ENCODE measurements at places on chromosomes 16 and 17. TPM values are rescaled to one million over a fixed set of nuclear protein-coding genes. Genes with fewer than 3 reads are reported as not detected.

Gene CTF1
- total RNA-seq, result 0.33 TPM

DNA sequence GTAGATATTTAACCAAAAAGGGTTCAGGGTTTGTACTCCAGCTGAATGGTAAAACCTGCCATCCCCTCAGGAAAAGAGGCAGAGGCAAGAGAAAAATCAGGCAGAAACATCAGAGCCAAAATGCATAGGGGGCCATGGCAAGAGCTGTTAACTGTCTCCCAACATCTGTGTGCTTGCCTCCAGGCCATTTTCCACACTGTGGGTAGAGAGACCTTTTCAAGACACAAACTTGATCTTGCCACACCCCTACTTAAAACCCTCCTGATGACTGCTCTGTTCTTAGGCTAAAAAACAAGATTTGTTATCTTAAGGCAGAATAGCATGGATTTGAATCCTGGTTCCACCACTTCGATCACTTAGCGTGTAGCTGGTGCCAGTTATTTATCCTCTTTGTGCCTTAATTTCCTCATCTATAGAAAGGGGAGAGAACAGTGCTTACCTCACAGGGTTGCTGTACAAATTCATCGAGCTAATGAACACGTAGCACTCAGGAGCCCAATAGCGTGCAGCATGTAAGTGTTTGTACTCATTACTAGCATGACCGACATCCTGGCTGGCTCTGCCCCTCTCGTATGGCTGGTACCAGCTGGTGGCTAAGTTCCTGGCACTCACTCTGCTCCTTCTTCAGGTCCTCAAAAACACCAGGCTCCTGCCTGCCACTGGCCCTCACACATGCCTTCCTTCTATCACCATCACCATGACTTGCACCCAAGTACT, 25.8 kb downstream of the STAT3 start:
- no peak for DNase-seq

- DNase-seq, result peak; percentile 71
These were observed 1.2 kb downstream of the HCRT start for GRCh38 chr17:42183741-42184711.

GRCh38 chr16:15572329-15573001, 70.5 kb downstream of the MARF1 start:
- no peak for DNase-seq

Gene ABCC11
- not detected for total RNA-seq

DNA sequence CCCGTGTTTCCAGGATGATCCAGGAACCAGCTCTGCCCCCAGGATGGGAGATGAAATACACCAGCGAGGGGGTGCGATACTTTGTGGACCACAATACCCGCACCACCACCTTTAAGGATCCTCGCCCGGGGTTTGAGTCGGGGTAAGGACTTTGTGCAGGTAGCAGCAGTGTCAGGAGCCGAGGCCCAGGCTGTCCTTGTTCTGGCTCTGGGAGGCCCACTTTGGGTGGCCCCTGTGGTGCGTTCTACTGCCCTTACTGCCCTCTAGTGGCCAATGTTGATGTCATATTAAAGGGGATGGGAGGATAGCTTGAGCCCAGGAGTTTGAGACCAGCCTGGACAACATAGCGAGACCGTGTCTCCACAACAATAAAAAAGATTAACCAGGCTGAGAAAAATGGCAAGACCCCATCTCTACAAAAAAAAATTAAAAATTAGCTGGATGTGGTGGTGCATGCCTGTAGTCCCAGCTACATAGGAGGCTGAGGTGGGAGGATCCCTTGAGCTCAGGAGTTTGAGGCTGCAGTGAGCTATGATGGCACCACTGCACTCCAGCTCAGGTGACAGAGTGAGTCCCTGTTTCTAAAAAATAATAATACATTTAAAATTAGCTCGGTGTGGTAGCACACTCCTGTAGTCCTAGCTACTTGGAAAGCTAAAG, 20.9 kb upstream of the CLEC18A start:
- DNase-seq, result peak; percentile 62

Gene TNFRSF12A
- 307 TPM for total RNA-seq

DNA sequence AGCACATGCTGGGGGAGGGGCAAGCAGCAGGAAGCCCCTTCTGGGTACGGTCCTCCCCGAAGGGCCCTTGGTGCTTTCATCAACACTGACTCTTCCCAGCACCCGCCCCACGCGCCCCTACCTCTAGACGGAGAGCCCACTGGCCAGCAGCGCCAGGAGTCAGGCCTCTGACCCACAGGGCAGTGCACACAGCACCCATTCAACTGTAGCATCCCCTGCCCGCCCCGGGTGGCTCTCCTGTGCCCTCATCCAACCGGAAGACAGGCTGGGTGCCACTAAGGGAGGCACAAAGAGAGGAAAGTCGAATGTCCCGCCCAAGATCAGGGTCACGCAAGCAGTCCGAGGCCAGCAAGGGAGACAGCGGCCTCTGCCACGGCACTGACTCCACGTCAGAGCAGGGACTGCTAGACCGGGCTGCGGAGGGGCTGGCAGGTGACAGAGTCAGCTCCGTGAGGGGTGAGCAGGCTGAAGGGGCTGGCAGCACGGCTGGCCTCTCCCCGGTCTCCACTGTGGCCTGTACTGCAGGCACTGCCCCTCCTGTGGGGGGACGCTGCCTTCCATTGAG, 9.8 kb downstream of the MSRB1 start:
- no peak for DNase-seq

Gene CTRB2
- not detected for total RNA-seq

Data from Daoy (cell line).